ENCODE measurements at places on chromosomes 13 and 19.

DNA sequence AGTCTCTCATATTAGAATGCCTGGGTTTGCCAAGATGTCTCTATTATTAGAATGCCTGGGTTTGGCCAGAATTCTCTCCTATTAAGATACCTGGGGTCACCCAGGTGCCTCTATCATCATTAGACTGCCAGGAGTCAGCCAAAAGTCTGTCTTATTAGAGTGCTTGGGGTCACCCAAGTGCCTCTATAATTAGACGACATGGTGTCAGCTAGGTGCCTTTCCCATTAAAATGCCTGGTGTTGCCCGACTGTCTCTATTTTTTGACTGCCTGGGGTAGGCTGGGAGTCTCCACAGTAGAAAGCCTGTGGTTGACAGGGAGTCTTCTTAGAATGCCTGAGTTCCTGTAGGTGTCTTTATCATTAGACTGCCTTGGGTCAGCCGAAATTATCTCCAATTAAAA is 1536.6 kb downstream of the UQCRFS1 start:
- no peak for DNase-seq

DNA sequence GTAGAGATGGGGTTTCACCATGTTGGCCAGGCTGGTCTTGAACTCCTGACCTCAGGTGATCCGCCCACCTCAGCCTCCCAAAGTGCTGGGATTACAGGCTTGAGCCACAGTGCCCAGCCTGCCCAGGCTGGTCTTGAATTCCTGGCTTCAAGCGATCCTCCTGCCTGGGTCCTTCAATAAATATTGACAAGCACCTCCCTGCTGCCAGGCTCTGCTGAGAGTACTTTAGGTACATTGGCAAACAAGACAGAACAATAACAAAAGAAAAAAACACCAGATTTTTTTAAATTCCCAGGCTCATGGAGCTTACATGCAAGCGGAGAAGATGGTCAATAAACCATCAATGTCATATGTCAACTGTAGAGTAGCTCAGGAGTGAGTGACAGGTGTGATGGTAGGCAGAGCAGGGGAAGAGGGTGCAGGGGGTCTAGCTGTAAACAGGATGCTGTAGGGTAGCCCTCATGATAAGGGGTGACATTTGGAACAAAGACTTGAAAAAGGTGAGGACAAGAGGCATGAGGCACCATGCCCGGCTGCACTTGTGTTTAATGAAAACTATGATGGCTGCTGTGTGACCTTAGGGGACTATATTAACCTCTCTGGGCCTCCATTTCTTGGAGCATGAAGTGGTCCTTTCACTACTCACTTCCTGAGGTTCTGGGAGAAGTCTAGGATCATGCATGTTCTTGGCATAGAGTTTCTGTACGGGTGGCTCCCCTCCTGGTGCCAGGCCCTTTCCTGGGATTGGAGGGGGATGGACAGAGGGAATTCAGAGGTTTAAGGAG is 19.6 kb downstream of the SULT2B1 start:
- DNase-seq = no peak

- no peak for DNase-seq
Measured at GRCh38 chr13:26460648-26461047, 96.8 kb upstream of the WASF3 start.

- no peak for DNase-seq
Measured at GRCh38 chr19:17948514-17948900, 15.7 kb downstream of the CCDC124 start.

DNA sequence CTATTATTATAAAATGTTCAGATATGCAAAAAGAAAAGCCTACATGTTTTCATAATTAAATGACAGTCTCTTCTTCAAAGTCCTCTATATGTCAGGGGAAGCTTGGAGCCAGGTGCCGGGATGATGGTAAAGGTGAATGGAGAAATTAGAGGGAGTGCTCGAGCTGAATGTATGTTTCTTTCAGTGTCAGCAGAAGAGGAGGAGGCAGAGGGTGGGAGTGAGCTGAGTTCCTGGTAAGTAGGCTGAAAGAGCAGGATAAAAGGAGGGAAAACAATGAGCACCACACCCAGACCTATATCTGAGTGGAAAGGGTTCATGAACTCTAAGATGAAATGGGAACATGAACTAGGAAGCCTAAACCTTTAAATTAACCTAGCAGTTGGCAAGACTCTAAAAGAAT is 307.6 kb upstream of the NBEA start:
- no peak for DNase-seq

DNA sequence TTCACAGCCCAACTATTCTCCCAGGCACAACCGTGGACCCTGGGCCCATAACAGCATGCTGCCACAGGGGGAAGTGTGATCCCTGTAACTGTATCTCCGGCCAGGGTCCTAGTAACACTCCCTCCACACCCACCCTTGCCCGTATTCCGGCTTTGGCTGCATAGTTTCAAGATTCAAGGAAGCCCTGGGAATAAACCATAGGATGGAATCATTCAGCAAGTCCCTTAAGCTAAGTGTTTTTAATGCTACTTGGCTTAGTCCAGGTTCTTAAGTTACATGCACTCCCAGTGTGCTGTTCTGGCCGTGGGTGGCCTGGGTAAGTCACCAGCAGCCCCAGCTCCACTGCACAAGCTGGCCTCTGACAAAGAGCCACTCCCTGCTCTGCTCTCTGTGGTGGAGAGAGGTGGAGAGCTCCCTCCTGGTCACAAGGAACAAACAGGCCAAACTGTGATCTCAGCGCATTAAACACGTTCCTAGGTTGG is 532.4 kb upstream of the SGCG start:
- no peak for DNase-seq

DNA sequence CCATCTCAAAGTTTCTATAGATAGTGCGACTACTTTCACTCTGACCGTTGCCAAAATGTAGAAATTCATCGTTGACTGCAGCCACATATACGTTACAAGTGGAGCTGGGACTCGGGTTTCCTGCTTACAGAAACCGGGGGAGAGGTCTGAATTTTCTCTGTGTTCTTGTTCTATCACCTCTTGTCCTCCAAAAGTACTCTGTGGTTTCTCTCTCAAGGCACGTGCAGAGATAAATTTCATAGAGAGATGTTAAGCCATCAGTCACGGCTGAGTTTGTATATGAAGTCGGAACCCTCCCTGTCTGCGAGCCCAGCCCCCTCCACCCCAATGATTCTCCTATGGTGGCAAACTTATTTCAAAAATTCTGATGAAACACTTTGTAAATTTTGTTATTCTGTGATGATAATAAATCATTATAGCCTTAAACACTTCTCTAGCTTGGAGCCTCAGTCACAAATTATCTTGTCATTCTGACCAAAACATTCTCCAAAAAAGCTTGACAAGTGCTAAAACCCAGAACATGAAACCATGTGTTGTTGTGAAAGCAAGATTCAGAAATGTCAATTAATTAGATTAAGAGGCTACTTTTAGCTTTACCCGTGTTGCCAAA is 87.5 kb downstream of the TSHZ3 start:
- DNase-seq = no peak

DNA sequence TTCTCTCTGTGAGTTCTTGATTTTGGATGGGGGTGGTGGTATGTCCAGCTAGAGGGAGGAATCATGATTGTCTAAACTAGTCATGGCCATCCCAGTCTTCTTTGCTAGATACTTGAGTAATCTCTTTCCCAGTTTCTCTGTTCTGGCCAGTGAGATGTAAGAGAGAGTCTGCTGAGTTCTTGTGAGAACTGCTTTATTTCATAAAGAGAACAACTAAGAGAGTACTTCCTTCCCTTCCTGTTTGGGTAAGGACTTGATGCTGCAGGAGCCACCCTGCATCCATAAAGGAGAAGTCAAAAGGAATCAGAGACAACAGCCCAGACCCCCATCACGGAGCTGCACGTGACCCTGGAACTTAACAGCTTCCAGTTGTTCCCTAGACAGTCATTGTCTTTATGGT is 3.0 kb upstream of the RASL11A start:
- DNase-seq = no peak

GRCh38 chr13:33435207-33435606 is 149.7 kb upstream of the STARD13 start:
- no peak for DNase-seq

GRCh38 chr13:64553411-64554129 is 2676.6 kb downstream of the PCDH9 start:
- no peak for DNase-seq

GRCh38 chr19:3480383-3481091 is at the start of gene SMIM24:
Gene SMIM24 (minus strand): TSS chr19:3480525. CDS start chr19:3480463, 62 bp downstream.
- DNase-seq = no peak

- DNase-seq = no peak
Measured at GRCh38 chr13:28499609-28500008, 4.7 kb upstream of the FLT1 start.

Measured in activated CD4-positive, alpha-beta T cell treated with anti-CD3 and anti-CD28 coated beads for 24 hours (primary cell).